AG04450 (cell line): ENCODE measurements at places on chromosomes 13 and 19.

DNA sequence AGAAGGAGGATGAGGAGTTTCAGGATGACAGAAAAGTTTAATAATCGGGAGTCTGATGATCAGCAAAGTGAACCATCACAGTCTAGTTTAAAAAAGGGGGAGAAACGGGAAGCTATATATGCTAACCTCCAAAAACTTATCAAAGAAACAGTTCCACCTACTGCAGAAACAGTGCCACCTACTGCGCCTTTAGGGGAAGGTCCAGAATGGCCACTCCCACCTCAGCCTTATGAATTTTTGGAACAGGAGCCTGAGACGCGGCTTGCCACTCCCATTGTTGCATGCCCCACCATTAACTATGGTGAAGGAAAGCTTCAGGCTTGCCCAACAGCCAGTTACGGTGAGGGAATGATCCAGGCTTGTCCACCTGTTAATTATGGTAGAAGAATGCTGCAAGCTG is 929.0 kb downstream of the SLITRK6 start:
- DNase-seq: no peak

GRCh38 chr13:97279913-97280312 is 57.8 kb downstream of the MBNL2 start:
- no peak for DNase-seq

GRCh38 chr13:58165617-58166016 is 534.1 kb downstream of the PCDH17 start:
- DNase-seq: no peak

DNA sequence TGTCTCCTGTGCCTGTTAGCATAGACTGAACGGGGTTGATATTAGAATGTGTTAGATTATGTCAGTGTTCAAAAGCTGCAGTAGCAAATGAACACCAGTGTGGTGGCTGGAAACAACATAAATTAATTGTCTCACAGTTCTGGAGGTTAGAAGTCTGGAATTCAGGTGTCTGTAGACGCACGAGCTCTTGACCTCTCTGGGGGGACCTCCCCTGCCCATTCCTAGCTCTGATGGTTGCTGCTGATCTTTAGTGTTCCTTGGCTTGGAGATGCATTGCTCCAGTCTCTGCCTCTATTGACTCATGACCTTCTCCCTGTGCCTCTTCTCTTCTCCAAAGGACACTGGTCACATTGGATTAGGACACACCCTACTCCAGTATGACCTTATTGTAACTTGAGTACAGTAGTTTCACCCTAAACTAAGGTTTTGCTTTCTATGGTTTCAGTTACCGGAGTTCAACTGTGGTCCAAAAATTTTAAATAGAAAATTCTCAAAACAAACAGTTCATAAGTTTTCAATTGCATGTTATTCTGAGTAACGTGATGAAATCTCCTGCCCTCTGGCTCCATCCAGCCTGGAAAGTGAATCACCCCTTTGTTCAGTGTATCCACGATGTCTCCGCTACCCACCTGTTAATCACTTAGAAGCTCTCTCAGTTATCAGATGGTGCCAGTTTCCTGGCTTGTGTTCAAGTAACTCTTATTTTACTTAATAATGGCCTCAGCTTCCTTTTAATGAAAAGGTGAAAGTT is 273.2 kb downstream of the MYO16 start:
- DNase-seq: no peak

DNA sequence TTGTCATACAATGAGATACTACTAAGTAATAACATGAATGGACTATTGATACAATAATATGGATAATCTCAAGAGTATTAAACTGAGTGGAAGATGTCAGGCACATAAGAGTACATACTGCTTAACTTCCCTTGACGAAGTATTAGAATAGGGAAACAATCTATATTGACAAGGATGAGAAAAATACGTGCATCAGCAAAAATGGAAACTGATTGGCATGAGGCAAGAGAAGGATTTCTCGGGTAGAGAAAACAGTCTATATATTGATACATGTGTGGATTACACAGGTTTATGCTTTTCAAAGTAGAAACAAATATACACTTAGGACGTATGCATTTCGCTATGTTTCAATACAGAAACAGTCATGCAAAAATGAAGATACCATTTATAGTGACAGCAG is 57.4 kb downstream of the PRR20E start:
- no peak for DNase-seq

DNA sequence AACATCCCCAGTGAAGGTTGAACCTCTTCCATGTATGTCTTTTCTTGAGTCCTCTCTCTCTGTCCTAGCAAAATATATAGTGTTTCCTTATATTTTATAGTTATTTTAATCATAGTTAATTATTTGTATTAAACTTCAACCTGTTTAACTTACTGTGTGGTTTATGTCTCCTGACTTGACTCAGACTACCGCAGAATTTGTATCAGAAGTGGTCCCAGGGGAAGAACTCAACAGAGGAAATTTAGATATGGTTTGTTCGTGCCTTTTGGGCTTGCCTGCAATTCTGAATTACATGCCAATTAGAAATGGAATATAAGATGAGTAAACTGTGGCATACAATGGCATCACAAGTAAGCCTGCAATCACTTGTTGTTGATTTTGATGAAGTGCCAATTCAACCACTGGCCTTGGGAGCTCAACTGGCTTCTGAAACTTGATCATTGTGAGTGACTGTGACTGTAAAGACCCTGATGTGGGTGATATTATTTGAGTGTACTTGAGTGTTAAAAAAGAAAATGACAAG is 1459.5 kb upstream of the PCDH20 start:
- no peak for DNase-seq

DNA sequence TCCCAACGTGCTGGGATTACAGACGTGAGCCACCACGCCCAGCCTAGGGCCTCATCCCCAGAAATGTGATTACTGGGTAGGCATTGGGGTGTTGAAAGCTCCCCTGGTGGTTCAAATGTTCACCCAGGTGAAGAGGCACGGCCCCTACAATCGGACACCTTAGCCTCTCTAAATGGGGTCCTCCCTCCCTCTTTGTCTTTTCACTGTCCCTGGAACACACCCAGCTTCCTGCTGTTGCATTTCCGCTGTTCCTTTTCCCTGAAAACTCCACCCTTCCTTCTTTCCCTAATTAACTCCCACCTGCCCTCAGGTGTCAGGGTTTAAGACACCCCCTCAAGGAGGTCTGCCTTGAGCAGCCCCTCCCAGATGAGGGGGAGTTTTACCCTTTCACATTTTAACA is 3.6 kb upstream of the PRODH2 start:
- no peak for DNase-seq

DNA sequence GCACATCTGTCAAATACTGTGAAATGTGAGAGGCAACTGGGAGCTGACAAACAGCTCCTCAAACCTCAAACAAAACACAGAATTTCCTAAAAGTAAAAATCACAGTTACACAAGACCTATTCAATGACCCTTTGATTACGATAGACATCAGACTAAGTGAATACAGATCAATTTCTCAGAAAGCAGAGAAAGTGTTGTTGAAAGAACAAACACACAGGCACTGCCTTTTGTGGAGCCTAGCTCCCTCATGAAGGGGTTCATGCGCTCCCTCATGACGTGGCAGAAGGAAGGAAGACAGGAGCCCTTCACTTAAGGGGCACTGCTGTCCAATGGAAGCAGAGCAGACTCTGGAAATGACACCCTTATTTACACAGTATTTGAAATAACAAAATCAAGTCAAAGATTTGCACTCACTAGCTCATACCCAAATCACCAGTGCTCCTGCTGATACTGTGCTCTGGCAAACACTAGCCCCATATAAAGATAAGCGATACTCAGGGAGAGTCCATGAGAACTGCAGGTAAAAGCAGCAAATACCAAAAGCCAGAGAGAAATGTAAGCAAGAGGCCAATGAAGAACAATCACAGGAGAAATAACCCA is 144.9 kb downstream of the KLF12 start:
- no peak for DNase-seq

DNA sequence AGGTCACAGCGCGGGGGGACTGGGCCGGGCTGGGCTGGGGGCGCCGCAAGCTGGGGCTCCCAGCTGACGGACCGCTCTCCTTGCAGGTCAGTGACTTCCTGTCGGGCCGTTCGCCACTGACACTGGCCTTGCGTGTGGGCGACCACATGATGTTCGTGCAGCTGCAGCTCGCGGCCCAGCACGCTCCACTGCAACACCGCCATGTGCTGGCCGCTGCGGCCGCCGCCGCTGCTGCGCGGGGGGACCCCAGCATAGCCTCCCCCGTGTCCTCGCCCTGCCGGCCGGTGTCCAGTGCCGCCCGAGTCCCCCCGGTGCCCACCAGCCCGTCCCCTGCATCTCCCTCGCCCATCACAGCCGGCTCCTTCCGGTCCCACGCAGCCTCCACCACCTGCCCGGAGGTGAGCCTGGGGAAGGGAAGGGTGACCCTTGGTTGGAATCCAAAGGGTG is 5.7 kb downstream of the MIDN start:
- no peak for DNase-seq

DNA sequence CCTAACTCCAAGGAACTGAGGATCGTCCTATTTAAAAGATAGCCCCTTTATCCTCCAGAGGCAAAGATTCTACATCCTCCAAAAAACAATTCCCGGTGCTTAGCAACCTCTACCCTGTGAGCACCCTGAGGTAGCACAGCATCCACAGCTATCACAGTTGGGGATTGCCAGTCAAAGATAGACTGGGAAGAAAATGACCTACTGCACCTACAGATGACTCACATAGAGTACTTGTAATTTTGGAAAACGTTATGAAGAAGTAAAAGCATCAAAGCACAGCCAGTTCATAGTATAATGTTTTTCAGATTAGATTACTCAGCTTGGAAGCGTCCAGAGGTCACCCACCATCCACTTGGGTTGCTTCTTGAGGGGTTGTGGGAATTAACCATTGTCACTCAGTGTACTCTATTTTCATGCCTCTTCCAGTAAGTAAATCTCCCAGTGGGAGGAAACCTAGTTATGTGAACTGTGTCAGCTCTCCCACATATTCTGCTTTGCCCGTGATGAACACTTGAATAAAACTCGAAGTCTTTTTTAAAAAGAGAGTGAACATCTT is 8.9 kb upstream of the FAM124A start:
- no peak for DNase-seq

- no peak for DNase-seq
Observed at GRCh38 chr19:2234996-2235380, 1.1 kb downstream of the PLEKHJ1 start.

DNA sequence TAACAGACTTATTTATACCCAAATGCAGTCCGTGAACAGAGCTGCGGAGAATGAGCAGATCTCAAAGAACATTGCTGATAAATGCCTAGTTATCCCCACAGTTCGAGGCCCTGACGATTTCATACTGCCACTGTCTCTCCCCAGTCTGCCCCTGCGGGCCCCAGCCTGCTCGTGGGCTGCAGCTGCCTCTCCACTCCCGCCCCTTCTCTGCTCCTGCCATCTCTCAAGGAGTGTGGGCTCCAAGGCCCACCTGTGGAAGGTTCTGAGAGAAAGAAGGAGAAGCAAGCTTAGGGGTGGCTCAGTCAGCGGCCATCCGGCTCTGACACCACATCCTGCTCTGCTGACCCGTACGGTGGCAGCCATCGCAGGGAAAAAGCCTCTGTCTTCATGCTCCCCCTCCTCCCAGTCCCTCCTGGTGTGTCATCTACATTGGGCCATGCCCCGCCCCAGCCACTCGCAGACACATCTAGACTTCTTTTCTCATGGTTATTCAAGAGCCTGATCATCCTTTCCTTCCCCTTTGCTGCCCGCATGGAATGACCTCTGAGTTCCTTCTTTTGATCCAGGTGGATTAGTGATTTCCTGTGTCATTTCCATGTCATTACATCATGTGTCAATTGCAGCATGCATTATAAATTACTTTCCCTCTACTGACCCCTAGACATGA is 52.0 kb downstream of the EPS15L1 start:
- no peak for DNase-seq

DNA sequence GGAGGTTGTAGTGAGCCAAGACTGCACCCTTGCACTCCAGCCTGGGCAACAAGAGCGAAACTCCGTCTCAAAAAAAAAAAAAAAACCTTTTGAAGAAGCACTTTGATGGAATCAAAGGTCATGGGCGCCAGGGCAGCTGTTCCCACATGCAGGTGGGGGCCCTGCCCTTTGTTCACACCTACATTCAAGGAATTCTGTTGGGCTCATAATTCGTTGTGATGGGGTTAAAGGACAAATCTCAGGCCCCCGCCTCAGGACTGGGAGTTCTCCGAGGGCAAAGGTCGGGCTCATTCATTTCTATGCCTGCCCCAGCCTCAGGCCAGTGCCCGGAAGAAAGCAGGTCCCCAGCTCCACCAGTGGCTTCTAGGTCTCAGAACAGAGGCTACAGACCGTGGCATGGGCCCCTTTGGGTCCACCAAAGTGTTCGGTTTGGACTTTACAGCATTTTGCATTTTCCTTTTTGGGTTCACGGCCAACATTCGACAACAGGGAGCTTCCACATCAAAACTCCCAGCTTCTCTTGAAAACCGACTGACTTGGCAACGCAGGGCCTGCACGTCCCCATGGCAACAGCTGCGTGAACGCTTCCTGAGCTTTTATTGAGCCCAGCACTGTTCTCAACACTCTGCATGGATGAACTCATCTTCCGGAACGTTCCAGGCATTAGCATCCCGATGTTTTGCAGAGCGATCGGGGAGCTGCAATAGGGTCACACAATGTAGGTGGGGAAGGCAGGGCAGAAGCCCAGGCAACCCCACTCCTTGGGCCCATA is 10.1 kb upstream of the GTF2F1 start:
- DNase-seq: peak; percentile 45

DNA sequence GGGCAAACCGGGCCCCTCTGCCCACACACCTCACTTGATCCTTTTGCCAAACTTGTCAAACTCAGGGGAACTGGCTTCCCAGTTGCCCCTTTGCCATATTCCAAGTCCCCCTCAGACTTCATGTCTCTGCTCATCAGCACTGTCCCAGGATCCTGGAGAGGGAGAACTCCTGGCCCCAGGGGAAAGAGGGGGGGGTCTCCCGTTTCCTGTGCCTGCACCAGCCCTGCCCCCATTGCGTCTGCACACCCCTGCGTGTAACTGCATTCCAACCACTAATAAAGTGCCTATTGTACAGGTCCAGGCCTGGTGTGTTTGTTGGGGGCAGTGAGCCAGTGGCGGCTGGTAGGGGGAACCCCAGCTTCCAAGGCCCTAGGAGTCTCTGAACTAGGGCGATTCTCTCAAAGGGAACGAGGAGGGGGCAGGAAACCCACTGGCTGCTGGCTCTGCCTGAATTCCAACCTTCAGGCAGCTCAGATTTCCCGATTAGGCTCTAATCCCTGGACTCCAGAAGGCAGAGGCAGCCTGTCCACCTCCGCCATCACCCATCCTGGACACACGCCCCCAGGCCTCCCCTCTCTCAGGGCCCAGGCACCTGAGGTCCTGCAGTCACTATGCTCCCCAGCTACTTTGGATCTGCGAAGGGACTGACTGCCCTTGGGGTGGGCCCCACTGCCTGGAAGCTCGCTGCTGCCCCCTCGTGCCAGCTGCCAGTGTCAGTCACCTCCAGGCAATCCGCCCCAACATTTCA is 9.7 kb upstream of the ILF3 start:
- DNase-seq: peak; percentile 45

DNA sequence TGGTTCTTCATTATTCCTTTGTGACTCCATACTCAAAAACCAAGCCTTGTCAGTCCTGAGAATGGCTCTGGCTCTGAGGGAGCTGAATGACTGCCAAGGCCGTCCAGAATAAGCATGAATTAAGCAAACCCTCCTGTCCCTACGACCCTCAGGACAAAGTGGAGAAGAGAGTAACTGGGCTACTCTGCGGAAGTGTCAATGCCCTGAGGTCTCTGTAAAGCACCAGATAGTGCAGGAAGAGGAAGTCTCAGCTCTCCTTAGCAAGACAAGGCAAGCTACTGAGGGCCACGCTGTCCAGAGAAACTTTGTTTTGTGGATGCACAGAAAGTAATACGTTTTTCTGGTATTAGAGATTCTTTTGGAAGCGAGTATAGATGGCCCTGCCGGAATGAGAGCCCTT is 94.1 kb downstream of the RNASEH2B start:
- no peak for DNase-seq

GRCh38 chr19:46132508-46133100 is 8.1 kb upstream of the IGFL3 start:
- DNase-seq: no peak

- DNase-seq: no peak
Observed at GRCh38 chr19:29517412-29517811, 8.4 kb upstream of the VSTM2B start.
